ENCODE measurements at places on chromosomes 5 and 9.
A peak's percentile ranks its signal among the peaks of the same experiment; 100 is the strongest.

DNA sequence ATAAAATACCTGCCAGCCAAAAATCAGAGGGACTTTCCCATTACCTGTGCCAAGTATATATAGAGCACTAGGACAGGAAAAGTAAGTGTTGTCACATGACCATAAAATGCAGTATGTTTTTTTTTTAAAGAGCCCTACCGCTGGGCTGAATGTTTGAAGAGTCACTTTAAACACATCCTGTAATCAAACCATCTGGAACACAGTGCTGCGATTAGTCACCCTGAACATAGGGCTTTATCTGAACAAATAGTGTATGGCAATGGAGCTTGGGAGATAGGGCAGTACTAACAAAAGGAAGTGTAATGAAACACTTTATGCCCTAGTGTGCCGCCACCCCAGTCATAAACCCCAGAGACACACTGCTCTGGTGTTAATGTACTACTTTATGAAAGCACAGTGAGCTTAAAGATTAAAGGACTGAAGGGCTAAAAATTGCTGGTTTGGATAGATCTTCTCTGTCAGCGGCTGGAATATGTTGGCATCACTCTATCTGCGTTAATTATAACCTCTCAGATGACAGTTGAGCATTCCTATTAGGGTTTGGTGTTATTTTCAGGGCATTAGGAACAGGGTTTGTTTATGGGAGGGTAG, 90.4 kb downstream of the ZNF608 start:
- peak; percentile 97 for DNase-seq

DNA sequence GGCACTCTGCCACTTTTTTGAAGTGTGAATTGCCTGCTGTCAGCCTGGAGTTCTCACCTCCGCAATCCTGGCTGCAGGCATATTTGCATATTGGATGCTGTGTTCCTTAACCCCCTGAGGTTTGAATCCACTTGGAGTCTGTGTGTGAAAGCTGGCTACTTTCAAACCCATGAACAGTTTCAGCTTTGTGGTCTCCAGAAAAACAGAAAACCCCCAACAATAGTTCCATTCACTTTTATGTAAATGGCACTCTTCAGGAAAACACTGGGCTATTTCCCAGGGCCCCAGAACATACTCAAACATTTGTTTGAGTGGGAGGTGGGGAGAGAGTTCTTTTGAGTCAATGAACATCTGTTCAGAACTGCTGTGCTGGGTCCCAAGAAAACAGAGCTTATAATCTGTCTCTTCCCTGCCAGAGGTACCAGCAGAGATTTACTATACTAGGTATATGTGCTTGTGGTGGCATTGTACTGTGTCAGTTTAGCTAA, 5.0 kb downstream of the NUDT2 start:
- DNase-seq = no peak

- DNase-seq = no peak
Measured at GRCh38 chr9:4579001-4579400, 83.1 kb upstream of the PLPP6 start.

DNA sequence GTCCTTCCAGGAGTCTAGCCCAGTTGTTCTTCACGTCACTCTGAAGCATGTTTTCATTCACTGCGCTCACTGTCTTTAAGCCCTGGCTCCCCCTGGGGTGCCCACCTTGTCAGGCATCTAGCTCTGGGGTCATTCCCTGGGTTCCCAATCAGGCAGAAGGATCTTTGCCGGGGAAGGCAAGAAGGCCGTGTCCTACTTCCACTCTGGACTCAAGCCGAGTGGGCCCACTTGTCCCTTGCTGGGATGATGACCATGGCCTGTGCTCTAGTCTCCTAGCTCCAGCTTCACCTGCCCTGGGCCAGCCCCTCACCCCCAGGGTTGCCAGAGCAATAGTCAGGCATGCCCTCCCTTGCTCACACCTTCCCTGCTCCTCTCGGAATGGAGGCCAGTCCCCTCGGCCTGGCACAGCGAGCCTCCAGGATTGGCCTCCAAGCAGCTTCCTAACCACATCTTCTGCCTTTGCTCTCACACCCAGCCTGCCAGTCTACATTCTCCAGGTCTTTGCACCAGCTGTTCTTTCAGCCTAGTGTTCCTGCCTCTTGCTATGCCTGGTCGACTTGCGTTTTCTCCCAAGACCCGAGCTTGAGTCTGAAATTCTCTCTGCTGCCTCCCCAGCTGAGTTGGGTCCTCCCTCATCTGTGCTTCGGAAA, 32.2 kb upstream of the PSD2 start:
- DNase-seq = no peak

- DNase-seq = no peak
Measured at GRCh38 chr5:157477814-157478494, 17.9 kb downstream of the NIPAL4 start.
